ENCODE measurements at places on chromosomes 7 and 10.

DNA sequence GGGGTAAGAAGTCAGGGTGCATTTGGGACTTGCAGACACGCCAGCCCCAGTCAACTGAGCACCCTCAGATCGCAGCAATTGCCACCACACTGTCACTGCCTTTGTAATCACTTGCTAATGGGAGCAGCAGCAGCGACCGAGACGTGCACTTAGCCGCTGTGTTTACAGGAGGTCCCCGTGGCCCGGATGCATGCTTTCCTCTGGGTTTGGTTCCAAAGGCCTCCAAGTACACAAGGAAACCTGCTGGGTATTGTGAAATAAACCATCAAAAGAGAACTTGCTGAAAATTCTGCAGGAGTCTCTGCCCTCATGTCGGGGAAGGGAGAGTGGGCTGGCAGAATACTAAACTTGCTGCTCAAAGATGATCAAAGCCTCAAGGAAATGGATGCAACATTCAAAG lies 341.7 kb downstream of the DNAJB6 start:
- DNase-seq = no peak

GRCh38 chr7:100655908-100656674 lies at the start of gene ACTL6B:
TSS of gene ACTL6B (minus strand) at chr7:100656448. CDS start at chr7:100656354, 94 bp downstream.
- peak; percentile 73 for DNase-seq

GRCh38 chr10:6924166-6924565 lies 344.1 kb upstream of the PRKCQ start:
- DNase-seq = no peak

DNA sequence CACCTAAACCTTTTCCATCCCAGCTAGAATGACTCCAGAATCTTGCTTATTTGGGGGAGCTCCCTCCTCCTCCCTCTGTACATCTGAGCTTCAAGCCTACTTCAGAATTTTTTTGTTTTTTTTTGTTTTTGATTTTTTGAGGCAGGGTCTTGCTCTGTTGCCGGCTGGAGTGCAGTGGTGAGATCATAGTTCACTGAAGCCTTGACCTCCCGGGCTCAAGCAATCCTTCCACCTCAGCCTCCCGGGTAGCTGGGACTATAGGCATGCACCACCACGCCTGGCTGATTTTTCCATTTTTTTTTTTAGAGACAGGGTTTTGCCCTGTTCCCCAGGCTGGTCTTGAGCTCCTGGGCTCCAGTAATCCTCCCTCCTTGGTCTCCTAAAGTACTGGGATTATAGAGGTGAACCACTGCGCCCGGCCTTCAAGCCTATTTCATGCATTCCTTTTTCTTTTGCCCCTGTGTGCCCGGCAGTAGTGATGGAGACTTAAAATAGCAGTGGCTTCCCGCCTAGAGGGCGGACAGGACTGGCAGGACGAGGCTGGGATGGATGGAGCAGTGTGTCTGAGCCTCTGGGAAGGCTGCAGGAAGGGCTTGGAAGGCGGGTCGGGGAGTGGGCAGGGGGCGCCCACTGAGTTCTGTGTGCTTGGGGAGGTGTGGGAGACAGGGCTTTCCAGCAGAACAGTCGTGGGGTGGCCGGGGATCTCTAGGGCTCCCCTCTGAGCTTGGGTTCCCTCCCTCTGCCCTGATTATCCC lies 8.8 kb downstream of the CUX1 start:
- DNase-seq = no peak

- no peak for DNase-seq
Measured at GRCh38 chr10:84190621-84191020, 3.7 kb upstream of the CDHR1 start.

- DNase-seq = no peak
Measured at GRCh38 chr10:1364151-1364910, 308.1 kb downstream of the WDR37 start.

DNA sequence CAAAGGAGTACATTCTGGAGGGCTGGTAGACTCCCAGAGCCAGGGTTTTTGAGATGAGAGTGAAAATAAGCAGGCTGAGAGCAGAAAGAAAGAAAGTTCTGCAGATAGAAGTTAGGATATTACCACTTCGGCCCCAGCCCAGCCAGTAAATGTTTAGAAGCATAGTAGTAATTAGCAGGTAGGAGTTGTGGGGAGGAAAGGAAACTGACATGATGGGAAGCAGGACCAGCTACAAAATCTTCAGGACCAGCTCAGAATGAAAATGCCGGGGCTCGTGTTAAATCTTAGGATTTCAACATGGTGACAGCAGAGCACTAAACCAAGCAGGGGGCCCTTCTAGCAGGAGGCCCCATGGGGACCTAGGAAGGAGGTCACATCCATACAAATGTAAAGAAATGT lies 28.7 kb downstream of the PRSS2 start:
- DNase-seq = no peak

DNA sequence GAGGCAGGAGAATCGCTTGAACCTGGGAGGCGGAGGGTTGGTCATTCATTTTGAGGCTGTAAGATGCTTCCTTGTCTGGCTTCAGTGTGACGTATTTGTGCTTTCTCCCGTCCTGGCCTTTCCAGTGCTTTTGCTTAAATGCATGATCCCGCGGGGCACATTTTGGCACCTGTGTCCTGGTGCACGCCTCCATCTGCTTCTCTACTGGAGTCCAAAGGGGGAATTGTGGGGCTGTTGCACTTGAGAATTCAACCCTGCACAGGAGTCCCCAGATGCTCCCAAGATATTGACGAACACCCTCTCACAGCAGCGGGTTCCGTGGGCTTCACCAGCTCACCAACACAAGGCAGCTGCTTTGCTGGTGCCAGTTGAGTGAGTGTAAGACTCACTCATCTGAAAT lies 10.3 kb upstream of the LRRC27 start:
- DNase-seq = no peak

DNA sequence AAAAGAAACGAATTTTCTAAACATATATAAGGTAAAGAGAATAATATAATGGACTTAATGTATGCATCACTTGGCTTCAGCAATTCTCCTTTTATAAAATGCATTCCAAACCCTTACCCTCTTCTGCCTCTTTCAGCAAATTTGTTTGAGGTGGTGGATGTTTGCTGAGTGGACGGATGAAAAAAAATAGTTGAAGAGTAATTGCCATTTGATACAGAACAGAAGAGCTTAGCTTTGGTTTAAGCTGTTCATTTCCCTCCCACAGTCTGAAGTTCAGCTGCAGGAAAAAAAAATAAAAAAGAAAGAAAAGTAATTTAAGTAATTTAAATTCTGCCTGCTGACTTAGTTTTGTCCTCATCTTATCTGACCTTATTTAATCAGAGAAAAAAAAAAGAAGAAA lies 138.6 kb downstream of the GALNT17 start:
- DNase-seq = no peak

DNA sequence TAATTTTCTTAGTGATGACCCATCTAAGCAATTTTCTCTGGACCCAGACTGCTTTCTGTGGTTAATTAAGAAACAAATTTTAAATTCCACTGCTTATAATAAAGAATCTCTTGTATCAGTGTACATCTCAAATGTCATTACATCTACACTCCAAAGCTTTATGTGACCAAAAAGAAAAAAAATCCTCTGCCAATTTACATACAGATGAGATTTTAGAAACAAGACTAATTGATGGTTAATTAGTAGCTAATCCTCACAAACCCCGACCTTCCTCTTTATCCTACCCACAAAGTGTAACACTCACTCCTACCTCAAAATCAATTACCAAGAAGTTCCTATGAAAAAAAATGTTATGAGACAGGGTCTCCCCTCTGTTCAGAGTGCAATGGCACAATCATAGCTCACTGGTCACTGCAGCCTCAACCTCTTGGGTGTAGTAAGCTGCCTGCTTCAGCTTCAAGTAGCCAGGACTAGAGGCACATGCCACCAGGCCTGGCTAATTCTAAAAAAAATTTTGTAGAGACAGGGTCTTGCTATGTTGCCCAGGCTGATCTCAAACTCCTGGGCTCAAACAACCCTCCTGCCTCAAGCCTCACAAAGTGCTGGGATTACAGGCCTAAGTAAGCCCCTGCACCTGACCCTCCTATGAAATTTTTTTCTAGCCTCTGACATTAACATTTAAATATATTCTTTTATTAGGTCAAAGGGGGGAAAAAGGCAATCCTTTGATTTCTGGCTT lies 14.8 kb downstream of the KIF5B start:
- DNase-seq = no peak

DNA sequence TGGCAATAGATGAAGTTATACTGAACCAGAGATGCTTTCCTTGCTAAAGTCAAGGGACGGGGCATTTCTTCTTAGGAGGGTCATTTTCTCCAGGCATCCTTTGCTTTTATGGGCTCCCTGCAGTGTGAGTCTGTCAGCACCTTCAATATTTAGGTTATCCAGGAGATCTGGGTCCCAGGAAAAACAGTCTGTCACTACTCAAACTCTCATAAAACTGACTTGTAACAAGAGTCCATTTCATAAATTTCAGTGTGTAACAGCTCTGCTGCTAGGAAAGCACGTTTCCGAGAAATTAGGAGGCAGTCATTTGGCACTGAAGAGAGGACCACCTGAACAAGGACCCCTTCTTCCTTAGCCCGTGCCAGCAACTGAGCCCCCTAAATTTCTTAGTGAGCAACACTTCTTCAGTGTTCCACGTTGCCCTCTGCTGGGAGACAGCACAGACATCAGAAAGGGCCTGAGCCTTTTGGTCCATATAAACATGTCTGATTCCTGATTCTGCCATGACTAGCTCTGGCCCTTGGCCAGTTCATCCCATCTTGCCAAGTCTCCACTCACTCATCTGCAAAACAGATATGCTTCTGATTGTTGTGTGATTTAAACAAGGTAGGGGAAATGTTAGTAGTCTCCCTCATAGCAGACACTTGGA lies 7.2 kb downstream of the GCC1 start:
- no peak for DNase-seq

- no peak for DNase-seq
Measured at GRCh38 chr7:143975617-143976016, 21.0 kb downstream of the OR2F1 start.

Data from psoas muscle (tissue), 8 donors.